ENCODE measurements at places on chromosomes 6 and 20. TPM values are rescaled to one million over a fixed set of nuclear protein-coding genes. Genes with fewer than 3 reads are reported as not detected.

HMGN3 gene
- total RNA-seq = 39.4 TPM

- no peaks in the 10 kb centered on the region for H3K36me3 ChIP-seq
- no peaks in the 10 kb centered on the region for H3K4me1 ChIP-seq
- H3K27me3 ChIP-seq = no peaks in the 10 kb centered on the region
- no peak for DNase-seq
- no peak overlapping the region for H3K27ac ChIP-seq
Observed at GRCh38 chr6:93164781-93165180, 254.6 kb downstream of the EPHA7 start.

DNA sequence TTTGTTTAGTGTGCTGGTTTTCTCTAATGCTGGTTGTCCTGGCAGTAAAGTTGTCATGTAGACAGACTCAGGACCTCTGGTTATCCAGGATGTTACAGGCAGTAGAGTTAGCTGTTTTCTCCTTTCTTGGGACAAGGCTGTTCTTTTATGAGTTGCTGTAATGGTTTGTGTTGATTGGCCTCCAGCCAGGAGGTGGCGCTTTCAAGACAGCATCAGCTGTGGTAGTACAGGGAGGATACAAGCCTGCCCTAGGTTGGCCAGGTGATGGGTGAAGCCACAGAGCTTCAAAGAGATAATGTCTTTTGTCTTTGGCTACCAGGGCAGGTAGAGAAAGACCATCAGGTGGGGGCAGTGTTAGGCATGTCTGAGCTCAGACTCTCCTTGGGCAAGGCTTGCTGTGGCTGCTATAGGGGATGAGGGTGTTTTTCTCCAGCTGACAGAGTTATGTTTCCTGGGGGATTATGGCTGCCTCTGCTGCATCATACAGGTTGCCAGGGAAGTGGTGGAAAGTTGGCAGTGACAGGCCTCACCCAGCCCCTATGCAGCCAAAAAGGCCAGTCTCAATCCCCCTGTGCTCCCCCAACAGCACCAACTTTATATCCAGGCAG, 127.2 kb upstream of the TAB2 start:
- no peaks in the 10 kb centered on the region for H3K27me3 ChIP-seq
- H3K27ac ChIP-seq = no peak overlapping the region
- H3K36me3 ChIP-seq = no peaks in the 10 kb centered on the region
- H3K4me1 ChIP-seq = peaks cover 16% of the 10 kb centered on the region
- H3K4me3 ChIP-seq = no peak overlapping the region

DNA sequence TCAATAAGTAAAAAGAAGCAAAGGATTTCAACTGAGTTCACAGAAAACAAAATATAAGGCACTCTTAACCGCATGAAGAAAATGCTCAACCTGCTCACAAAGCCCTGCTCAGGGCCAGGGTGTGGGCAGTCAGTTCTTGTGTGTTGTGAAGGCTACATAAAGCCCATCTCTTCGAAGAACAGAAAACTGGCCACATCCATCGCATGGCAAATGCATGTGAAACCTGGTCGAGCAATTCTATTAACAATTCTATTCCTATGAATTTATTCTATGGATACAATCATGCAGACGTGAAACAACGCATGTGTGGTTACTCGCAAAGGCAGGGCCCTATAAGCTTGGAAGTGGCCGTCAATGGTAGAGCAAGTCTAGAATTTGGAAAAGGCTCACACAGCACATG, 110.5 kb downstream of the PSMB1 start:
- DNase-seq = no peak
- H3K4me1 ChIP-seq = peaks cover 4% of the 10 kb centered on the region
- H3K27ac ChIP-seq = no peak overlapping the region
- no peaks in the 10 kb centered on the region for H3K27me3 ChIP-seq

GRCh38 chr6:140052736-140053729, 678.6 kb upstream of the CITED2 start:
- H3K27ac ChIP-seq = no peak overlapping the region
- no peaks in the 10 kb centered on the region for H3K4me1 ChIP-seq
- no peak for DNase-seq
- no peaks in the 10 kb centered on the region for H3K36me3 ChIP-seq

FAM209B gene
- 2.2 TPM for total RNA-seq

DNA sequence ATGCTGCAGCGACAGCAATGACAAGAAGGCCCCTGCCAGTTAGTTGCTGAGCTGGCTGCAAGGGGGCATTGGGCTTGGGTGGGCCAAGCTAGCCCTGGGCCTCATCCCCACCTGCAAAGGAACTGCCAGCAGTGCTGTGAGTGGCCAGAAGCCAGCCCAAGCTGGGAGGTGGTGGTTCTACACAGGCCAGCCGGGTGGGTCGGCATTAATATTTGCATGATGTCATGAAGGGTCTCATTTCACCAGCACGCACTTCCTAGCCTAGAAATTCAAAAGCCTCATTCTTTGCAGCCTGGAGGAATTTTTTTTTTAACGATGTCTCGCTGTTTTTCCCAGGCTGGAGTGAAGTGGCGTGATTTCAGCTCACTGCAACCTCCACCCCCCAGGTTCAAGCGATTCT, 62.0 kb downstream of the IYD start:
- no peaks in the 10 kb centered on the region for H3K27me3 ChIP-seq
- no peaks in the 10 kb centered on the region for H3K36me3 ChIP-seq
- no peak overlapping the region for H3K27ac ChIP-seq
- no peak overlapping the region for H3K4me3 ChIP-seq
- no peak for DNase-seq
- H3K4me1 ChIP-seq = no peaks in the 10 kb centered on the region

DNA sequence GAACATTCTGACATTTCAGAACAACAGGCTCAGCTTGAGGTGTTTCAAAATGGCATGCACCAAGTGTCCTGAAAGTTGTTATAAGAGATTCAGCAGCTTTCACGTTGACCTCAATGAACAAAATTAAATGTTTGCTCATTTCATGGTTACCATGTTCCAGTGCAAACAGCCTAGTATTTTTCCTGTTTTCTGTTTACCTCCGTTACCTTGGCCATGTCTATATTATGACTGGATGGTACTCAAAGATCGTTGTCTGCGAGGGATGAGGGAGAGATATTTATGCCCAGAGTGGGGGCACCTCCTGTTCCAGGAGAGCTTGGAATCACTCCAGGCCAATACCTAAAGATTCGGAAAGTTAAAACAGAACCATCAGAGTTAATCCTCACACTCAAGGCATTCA, 83.8 kb upstream of the SASH1 start:
- H3K36me3 ChIP-seq = no peaks in the 10 kb centered on the region
- H3K4me1 ChIP-seq = no peaks in the 10 kb centered on the region
- no peak for DNase-seq
- no peak overlapping the region for H3K27ac ChIP-seq
- no peaks in the 10 kb centered on the region for H3K27me3 ChIP-seq
- H3K4me3 ChIP-seq = no peak overlapping the region

GRCh38 chr20:23629017-23629541, 8.7 kb downstream of the CST3 start:
- DNase-seq = no peak
- no peaks in the 10 kb centered on the region for H3K4me1 ChIP-seq
- H3K27ac ChIP-seq = no peak overlapping the region
- no peaks in the 10 kb centered on the region for H3K27me3 ChIP-seq
- no peaks in the 10 kb centered on the region for H3K36me3 ChIP-seq

DNA sequence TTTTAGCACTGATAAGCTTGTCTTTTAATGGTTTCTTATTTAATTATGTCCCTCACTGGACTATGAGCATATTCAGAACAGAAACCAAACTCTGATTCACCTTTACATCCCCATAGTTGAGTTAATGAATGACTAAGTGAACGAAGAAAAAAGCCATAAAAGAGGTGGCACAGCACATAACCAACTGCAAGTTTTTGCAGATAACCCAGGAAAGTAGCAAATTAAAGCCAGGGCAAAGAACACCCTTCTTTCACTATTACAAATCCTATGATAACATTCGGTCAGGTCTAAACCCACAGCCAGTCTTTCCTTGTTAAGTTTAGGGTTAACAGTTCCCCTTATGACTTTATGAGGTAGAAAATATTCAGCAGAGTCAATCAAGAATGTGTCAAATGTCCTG, 102.7 kb downstream of the RIN2 start:
- no peak overlapping the region for H3K27ac ChIP-seq
- no peaks in the 10 kb centered on the region for H3K27me3 ChIP-seq
- no peak overlapping the region for H3K4me3 ChIP-seq
- no peaks in the 10 kb centered on the region for H3K4me1 ChIP-seq
- H3K36me3 ChIP-seq = no peaks in the 10 kb centered on the region

GRCh38 chr20:5354901-5355300, 38.1 kb upstream of the PROKR2 start:
- DNase-seq = no peak
- H3K4me1 ChIP-seq = no peaks in the 10 kb centered on the region
- H3K4me3 ChIP-seq = no peak overlapping the region
- no peak overlapping the region for H3K27ac ChIP-seq
- no peaks in the 10 kb centered on the region for H3K27me3 ChIP-seq
- H3K36me3 ChIP-seq = no peaks in the 10 kb centered on the region

DNA sequence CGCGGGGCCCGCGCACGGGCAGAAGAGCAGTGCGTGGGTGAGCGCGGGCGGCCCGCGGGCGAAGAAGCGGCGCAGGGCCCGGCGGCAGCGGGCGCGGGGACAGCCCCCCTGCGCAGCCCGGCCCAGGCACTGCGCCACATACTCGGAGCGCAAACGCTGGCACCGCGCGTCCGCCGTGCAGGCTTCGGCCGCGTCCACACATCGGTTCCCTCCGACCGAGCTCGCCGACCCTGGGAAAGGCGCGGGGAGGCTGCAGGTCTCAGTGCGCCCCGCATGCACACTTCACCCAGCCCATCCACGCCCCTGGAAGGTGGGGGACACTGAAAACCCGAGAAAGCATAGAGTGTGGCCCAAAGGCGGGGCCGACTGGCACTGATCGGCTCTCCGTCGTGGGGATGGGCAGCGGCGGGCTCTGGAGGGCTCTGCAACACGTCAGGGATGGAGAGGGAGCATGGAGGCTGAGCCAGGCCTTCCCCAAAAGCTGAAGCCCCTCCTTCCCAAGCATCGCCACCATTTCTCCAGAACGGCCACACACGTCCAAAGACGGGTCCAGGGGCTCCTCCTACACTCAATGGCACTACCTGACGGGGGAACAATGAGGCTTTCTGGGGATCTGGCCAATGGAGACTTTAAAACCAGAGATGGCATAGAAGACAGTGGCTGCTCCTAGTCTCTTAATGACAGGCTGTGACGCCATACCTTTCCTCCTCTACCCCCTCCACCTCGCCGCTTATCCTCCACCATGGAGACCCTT, 2.0 kb downstream of the GFRA4 start:
- no peaks in the 10 kb centered on the region for H3K36me3 ChIP-seq
- no peak overlapping the region for H3K4me3 ChIP-seq
- no peak for DNase-seq
- peaks cover 14% of the 10 kb centered on the region for H3K4me1 ChIP-seq
- H3K27ac ChIP-seq = no peak overlapping the region
- no peaks in the 10 kb centered on the region for H3K27me3 ChIP-seq

GRCh38 chr20:56566621-56567020, 33.6 kb downstream of the FAM209B start:
- H3K27me3 ChIP-seq = no peaks in the 10 kb centered on the region
- H3K36me3 ChIP-seq = no peaks in the 10 kb centered on the region
- H3K4me1 ChIP-seq = no peaks in the 10 kb centered on the region
- no peak overlapping the region for H3K4me3 ChIP-seq
- no peak for DNase-seq
- no peak overlapping the region for H3K27ac ChIP-seq

GRCh38 chr6:139346392-139346791, 28.1 kb downstream of the CITED2 start:
- H3K4me1 ChIP-seq = peaks cover 19% of the 10 kb centered on the region
- no peaks in the 10 kb centered on the region for H3K27me3 ChIP-seq
- H3K36me3 ChIP-seq = no peaks in the 10 kb centered on the region
- no peak overlapping the region for H3K27ac ChIP-seq

DNA sequence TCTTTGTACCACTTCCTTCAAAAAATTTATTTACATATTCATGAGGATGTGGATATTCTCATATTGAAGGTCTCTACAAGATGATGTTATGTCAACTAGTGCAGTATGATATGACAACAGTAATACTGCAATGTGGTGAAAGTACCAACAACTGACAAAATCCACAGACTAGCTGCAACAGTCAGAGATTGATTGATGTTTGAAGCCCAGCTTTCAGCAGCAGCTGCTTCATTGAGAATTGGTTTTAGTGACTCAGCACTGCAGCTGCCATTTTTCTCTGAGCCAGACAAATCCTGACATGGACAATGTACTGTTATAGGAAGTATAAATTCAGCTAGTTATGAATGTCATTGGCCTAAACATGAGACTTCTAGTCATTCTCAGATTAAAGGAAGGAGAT, 53.8 kb downstream of the PKIB start:
- no peaks in the 10 kb centered on the region for H3K27me3 ChIP-seq
- no peaks in the 10 kb centered on the region for H3K36me3 ChIP-seq
- DNase-seq = no peak
- no peak overlapping the region for H3K27ac ChIP-seq

BPI gene
- total RNA-seq = not detected
